Activated T-helper 17 cell treated with anti-CD3 and anti-CD28 coated beads, Interleukin-2, amount 50 U/mL, for 72 hours (primary cell): ENCODE measurements at places on chromosomes 7 and 10. TPM values are rescaled to one million over a fixed set of nuclear protein-coding genes. Genes with fewer than 3 reads are reported as not detected.

SHLD2 gene
- 41.5 TPM for total RNA-seq

TMEM270 gene
- not detected for total RNA-seq

HKDC1 gene
- total RNA-seq, result 0.19 TPM

WDFY4 gene
- total RNA-seq, result 0.90 TPM

BAG3 gene
- total RNA-seq, result 26.6 TPM

C10orf105 gene
- 0.04 TPM for total RNA-seq

ADRA2A gene
- not detected for total RNA-seq

FRMPD2 gene
- total RNA-seq, result 0.56 TPM

SPDYE18 gene
- not detected for total RNA-seq

UPK3BL2 gene
- 21.4 TPM for total RNA-seq

AS3MT gene
- 1.6 TPM for total RNA-seq

TIMM23B gene
- total RNA-seq, result 22.1 TPM

ANKIB1 gene
- 38.6 TPM for total RNA-seq

COL17A1 gene
- total RNA-seq, result not detected

GRM3 gene
- not detected for total RNA-seq

CRPPA gene
- 0.65 TPM for total RNA-seq

GBX1 gene
- 1.2 TPM for total RNA-seq

CYP2C19 gene
- total RNA-seq, result 0.16 TPM

MEOX2 gene
- total RNA-seq, result not detected

DNAJB9 gene
- 17.4 TPM for total RNA-seq

PNLIPRP2 gene
- total RNA-seq, result not detected

MPP7 gene
- 5.8 TPM for total RNA-seq

EPHB6 gene
- 14.9 TPM for total RNA-seq

NPY4R gene
- total RNA-seq, result not detected

ANKRD1 gene
- total RNA-seq, result not detected

GPR26 gene
- total RNA-seq, result not detected

GLI3 gene
- 0.17 TPM for total RNA-seq

HIF1AN gene
- 53.3 TPM for total RNA-seq

EPO gene
- not detected for total RNA-seq

IGFBP1 gene
- total RNA-seq, result not detected

SND1 gene
- 256 TPM for total RNA-seq

GPR141 gene
- total RNA-seq, result not detected

SFTPD gene
- total RNA-seq, result not detected

ZNF425 gene
- total RNA-seq, result 0.77 TPM

PALD1 gene
- total RNA-seq, result 0.17 TPM

TMEM178B gene
- 1.7 TPM for total RNA-seq

WNT2 gene
- not detected for total RNA-seq

CRYGN gene
- total RNA-seq, result not detected

UNCX gene
- total RNA-seq, result not detected

LYZL2 gene
- total RNA-seq, result not detected

MTERF1 gene
- 19.5 TPM for total RNA-seq

AKR1C4 gene
- total RNA-seq, result 0.71 TPM

ODAD2 gene
- 0.08 TPM for total RNA-seq

CALCR gene
- total RNA-seq, result not detected

CPVL gene
- total RNA-seq, result not detected

SPDYE5 gene
- not detected for total RNA-seq

EN2 gene
- not detected for total RNA-seq

SPDYE2 gene
- total RNA-seq, result not detected

KIAA1217 gene
- total RNA-seq, result 2.1 TPM

ACBD7 gene
- total RNA-seq, result 1.5 TPM

ANKRD26 gene
- total RNA-seq, result 9.2 TPM
